NCI-H1694 (cell line): ENCODE measurements at places on chromosomes 16 and 17.

DNA sequence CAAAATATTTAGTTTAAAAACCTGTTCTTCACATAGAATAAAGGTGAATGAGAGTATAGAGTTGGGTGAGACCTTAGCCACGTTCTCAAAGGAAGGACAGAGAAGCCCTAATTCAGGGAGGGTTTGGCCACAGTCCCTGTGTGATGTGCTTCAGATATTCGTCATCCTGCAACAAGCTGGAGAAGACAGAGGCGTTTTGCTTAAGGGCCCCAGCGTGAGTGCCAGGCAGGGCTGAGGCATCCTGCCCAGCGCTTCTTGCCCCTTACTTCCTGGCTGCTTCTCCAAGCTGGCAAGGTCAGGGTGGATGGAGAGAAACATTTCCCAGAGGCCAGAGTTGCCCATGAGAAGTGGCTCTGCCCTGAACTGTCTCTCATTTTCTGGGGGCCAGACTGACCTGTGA is 46.9 kb downstream of the AXIN2 start:
- DNase-seq = no peak

GRCh38 chr16:50591800-50592771 is 43.9 kb downstream of the NKD1 start:
- DNase-seq = no peak

DNA sequence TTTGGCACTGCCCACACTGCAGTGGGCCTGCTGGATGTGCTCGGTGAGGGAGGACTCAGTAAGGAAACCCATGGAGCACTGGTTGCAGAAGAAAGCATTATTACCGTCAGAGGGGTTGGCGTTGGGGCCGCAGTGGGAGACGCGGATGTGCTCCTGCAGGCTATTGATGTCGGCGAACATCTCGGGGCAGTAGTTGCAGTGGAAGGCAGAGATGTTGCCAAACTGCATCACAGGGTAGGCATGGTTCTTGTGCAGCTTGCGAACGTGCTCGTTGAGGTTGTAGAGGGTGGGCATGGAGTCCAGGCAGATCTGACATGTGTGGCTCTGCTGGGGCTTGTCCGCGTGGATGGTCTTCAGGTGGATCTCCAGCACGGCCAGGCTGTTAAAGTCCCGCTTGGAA is 218.4 kb downstream of the ZNF423 start:
- no peak for DNase-seq

DNA sequence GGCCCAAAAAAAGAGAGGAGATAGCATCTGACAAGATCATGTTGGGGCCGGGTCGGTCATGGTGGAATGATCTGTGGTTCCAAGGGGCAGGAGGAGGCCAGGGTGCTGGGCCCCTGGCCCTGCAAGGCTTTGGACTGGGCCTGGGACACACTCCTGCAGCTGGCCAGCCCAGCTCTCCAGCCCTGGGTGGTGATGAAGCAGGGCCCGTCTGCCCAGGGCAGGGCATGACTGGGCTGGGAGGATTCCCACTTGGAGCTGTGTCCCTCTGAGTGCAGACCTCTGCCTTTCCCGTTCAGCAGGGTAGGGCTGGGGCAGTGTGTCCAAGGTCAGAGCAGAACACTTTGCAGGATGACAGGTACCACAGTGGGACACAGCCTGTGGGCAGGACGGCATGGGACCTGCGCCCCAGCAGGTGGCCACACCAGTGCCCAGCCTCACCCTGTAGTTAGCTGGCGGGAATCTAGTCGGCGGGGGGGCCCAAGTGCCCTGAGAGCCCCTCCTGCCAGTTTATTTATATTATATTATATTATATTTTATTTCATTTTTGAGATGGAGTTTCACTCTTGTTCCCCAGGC is 27.6 kb upstream of the MYO15B start:
- no peak for DNase-seq

DNA sequence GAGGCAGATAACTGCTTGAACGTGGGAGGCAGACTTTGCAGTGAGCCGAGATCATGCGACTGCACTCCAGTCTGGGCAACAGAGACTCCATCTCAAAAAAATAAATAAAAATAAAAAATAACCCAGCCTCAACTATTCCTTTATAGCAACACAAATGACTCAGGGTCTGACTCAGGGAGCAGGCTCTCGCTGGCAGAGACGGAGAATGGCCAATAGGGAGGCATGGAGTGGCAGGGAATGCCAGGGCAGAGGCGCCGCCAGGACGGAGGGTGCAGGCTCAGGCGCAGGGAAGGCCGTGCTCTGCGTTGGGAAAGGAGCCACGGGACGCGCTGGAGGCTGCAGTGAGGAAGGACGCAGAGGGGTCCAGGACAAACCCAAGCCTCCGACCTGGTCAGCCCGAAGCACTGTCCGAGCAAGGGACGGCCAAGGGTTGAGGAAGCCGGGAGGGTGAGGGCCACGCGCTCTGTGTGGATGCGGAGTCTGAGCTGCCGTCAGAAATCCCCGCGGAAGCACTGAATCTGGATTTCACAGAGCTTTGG is 40.3 kb downstream of the PKD1 start:
- no peak for DNase-seq

- no peak for DNase-seq
Measured at GRCh38 chr16:10834766-10835165, 16.2 kb upstream of the TVP23A start.

GRCh38 chr16:10859658-10860057 is 17.3 kb upstream of the CIITA start:
- no peak for DNase-seq

DNA sequence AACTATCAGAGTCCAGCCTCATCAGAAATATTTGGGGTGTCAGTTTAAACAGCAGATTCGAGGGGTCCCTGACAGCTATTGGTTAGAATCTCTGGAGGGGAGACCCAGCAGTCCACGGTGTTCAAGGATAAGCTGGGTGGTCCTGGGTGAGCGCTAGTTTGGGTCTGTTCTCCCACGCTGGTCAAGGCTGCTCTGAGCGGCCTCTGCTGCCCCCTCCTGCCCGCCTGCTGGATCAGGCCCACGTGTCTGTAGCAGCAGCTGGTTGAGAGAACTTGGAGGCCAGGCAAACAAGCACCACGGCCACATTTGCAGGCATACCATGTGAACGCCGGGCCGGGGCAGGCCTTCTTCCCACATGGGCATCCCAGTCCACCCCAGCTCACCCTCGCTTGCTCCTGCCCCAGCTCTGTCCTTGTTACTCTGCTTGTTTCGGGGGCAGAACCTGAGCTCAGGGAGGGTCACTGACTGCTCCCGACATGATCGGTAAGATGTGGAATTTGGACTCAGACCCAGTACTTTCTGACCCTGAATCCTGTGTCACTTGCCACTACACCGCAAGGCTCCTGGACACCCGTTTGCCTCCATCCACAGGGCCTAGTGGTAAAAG is 7.4 kb downstream of the FOXF1 start:
- DNase-seq = no peak

GRCh38 chr17:13410874-13411273 is 190.9 kb downstream of the HS3ST3A1 start:
- DNase-seq = no peak

GRCh38 chr17:74234486-74234885 is 21.1 kb downstream of the TTYH2 start:
- no peak for DNase-seq

DNA sequence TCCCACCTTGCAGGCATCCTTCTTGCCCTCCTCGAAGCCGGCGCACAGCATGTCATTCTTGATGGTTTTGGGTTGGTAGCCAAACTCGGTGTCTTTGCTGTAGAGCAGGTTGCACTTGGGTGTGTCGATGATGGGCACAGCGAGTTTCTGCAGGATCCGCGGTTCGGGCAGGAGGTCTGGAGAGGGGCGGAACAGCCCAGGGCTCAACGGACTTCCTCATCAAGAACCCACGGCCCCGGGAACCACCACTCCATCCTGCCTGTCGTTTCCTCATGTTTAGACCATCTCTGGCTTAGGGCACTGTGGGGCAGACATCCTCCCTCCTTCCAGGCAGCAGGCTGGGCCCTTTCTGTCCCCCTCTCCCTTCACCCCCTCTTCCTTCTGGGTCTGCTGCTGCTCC is 6.5 kb downstream of the PRSS27 start:
- DNase-seq = no peak

- peak; percentile 86 for DNase-seq
Measured at GRCh38 chr17:7004398-7005253, 7.8 kb upstream of the RNASEK start.

DNA sequence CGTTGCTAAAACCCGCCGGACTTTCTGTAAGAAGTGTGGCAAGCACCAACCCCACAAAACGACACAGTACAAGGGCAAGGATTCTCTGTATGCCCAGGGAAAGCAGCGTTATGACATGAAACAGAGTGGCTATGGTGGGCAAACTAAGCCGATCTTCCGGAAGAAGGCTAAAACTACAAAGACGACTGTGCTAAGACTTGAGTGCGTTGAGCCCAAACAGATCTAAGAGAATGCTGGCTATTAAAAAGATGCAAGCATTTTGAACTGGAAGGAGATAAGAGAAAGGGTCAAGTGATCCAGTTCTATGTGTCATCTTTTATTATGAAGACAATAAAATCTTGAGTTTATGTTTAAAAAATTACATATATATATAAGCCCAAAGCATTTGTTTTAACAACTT is 20.3 kb downstream of the HELZ start:
- DNase-seq = no peak

- no peak for DNase-seq
Measured at GRCh38 chr17:49878931-49879904, 31.3 kb upstream of the TAC4 start.

DNA sequence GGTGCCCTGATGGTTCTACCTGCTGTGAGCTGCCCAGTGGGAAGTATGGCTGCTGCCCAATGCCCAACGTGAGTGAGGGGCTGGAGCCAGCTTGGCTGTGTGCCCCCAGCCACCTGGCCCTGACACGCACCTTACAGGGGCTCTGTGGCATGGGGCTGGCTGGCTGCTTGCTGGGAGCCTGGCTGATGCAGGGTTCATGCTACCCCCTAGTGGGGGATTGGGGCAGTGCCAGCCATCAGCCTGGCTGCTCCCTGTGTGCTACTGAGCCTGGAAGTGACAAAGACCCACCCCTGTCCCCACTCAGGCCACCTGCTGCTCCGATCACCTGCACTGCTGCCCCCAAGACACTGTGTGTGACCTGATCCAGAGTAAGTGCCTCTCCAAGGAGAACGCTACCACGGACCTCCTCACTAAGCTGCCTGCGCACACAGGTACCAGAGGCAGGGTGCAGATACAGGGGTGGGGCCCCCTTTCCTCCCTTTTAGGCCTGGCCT is 5.7 kb downstream of the GRN start:
- peak; percentile 76 for DNase-seq

GRCh38 chr17:30780343-30780742 is 44.1 kb downstream of the CRLF3 start:
- DNase-seq = no peak

DNA sequence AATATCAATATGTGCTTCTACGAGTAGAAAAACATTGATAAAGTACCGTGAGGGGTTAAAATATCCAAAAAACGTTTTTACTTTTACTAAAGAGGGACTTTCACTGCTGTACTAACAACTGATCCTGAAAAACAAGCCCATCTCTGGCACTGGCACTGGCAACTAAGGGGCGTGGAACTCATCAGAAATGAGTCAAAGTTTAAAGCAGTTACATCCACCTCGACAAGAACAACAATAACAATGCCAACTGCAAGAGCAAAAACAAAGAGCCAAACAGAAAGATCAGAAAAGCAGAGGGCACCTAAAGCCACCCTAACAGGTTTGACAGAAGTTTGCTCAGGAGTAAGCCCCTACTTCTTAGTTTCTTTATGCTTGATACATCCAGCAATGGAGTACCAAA is 13.1 kb downstream of the MBTPS1 start:
- no peak for DNase-seq

GRCh38 chr17:9900044-9900594 is 5.0 kb downstream of the RCVRN start:
- DNase-seq = no peak

DNA sequence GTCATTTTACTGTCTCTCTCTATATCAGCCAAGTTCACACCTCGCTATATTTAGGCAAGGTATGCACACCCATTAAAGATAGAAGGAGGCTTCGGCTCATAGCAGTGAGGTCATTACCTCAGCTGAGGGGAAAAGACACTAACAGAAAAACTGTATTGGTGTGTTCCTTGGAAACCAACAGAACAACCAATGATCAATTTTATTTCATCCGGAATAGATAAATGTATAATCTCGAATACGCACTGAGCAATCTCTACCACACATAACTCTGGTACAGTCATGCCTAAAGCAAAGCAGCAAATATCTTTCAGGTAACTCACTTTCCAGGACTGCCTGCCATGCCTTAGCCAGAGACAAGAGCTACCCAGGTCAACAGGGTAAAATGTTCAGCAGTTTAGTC is 109.9 kb upstream of the CORO6 start:
- DNase-seq = no peak

DNA sequence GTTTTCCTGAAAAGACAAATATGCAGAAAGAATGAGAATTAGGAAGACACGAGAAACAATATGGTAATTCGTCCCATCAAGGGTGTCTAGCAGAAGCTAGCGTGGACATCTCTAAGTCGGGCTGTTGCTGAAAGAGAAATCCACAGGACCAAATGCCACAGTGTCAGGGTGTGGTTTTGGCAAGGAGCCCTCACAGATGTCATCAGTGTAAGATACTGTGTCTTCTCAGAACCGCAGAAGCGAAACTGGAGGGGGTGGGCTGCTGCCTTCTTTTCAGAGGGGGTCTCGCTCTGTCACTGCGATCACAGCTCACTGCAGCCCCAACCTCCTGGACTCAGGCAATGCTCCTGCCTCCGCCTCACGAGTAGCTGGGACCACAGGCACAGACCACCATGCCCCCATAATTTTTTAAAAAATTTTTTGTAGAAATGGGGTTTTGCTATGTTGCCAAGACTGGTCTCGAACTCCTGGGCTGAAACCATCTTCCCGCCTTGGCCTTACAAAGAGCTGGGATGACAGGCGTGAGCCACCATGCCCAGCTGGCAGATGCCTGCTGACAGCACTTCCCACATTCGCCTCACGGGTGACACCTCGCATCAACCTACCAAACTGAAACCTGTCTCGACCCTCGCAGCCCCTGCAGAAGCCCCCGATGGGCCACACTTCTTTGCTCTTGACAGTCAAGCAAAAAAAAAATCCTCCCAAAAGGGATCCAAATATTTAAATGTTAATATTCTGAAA is 26.2 kb downstream of the TRAP1 start:
- DNase-seq = no peak

- no peak for DNase-seq
Measured at GRCh38 chr17:49445591-49445990, 30.9 kb upstream of the PHB1 start.

DNA sequence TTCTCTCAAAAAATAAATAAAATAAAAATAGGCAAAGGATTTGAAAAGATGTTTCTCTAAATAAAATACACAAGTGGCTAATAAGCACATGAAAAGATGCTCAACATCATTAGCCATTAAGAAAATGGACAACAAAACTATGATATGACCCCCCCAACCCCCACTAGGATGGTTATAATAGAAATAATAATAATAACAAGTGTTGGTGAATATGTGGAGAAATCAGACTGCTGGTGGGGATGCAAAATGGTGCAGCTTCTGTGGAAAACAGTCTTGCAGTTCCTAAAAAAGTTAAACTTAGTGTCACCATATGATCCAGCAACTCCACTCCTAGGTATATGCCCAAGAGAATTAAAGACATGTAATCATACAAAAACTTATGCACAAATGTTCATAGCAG is 9.0 kb upstream of the MYCBPAP start:
- no peak for DNase-seq
